ENCODE measurements at places on chromosomes 13 and 19.
A peak's percentile ranks its signal among the peaks of the same experiment; 100 is the strongest.

DNA sequence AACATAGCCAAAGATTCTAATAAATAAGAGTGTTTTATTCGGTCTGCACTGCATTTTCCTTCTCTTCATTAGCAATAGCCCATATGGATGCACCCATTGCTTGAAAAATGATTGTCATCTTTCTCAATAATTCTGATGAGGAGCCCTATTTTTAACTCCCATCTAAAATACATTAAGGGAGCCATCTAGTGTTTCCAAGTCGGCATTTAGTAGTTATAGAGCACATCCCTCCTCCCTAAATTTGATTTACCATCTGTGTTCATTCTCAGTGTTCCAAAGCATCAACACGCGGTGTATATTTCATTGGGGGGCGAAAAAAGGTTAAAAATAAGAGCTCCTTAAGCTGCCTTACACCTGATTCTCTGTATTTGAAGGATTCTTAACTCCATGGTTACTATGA, 119.2 kb upstream of the IPO5 start:
- no peak for DNase-seq

DNA sequence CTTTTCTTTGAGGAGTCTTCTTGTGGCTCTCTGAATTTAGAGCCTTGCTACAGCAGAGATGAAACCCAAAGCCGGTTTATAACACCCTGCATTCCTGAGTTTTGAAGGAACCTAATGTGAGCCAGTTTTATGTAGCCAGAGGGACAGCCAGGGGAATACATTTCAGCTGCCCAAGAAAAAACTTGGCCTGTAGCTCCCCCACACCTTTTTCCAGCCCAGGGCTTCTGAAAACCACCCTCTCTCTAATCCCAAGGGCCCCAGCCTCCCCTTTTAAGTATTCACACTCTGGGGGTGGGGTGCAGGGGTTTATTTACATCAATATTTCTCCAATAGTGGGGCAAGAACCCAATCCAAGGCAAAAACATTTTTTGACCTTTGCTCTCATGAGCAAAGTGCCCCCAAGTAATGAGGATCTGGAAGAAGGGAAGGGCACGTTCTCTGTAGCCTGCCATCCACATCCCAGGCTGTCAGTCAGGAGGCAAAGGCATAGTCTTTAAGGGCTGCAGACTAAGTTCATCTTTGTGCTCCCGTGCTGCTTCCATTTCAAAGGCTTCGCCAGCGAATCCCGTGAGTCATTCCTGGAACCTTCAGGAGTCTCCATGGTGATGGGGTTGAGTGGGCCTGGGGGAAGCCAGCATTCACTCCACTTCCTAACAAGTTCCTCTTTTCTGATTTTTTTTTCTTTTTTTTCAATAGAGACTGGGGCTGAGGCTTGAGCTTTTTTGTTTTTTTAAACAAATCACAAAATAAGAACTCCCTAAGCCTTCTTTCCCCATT, 33.2 kb upstream of the MEDAG start:
- peak; percentile 82 for DNase-seq

GRCh38 chr19:17944301-17944700, 11.5 kb downstream of the CCDC124 start:
- DNase-seq = peak; percentile 29

- no peak for DNase-seq
Observed at GRCh38 chr19:44813841-44814470, 5.1 kb downstream of the BCAM start.

- no peak for DNase-seq
Observed at GRCh38 chr19:872266-872951, 12.9 kb downstream of the CFD start.

- DNase-seq = no peak
Observed at GRCh38 chr13:100549316-100549715, 39.3 kb downstream of the GGACT start.

DNA sequence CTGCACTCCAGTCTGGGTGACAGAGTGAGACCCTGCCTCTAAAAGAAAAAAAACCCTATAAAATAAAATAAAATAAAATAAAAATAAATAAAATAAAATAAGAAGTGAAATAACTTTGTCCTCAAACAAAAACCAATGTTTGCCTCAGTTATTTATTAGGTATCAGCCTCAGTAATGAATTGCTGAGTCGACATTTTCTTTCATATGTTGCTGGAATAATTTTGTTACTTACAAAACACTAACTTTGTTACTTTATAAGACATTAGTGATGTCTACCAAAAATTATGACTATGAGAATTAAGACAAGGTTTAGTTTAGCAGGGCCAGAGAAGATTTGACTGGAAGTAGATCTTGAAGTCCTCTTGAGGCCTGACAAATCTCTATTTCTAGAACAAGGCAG, 2074.5 kb upstream of the PCDH20 start:
- no peak for DNase-seq

DNA sequence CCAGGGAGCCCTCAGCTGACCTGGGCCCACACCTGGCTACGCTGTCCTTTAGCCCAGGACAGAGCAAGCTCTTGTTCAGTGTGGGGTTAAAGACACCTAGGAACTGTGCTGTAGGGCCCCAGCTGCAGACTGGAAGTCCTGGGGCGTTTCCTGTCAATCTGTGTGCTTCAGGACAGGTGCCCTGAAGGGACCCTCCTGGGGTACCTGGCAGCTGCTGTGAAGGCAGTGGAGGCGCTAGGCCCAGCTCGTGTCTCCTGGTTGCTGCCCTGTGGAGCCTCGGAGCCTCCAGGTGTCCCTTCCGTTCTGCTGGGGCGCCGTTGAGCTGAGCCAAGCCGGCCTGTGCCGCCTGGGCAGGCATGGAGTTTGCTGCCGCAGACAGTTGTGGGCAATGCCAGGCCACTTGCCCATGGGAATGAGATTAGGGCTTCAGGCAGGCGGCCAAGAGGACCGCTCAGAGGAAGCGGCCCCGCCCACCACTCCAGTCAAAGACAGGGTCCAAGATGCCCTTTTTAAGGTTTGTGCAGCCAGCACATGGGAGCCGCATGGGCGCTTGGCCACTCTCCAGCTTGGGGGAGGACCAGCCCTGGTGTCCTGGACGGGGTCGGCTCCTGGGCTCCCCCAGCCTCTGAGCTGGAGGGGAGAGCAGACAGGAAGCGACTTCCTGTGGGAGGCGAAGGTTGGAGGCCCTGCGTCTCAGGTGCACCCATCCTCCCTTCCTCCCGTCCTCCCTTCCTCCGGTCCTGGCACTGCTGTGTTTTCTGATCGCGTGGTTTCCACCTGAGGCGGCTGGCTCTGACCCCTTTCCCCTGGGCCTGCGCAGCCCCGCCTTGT, 4.0 kb downstream of the PTBP1 start:
- DNase-seq = no peak

- no peak for DNase-seq
Observed at GRCh38 chr13:112893207-112893569, 75.8 kb upstream of the MCF2L start.

- no peak for DNase-seq
Observed at GRCh38 chr19:40739871-40740703, 10.2 kb downstream of the ACTMAP start.

DNA sequence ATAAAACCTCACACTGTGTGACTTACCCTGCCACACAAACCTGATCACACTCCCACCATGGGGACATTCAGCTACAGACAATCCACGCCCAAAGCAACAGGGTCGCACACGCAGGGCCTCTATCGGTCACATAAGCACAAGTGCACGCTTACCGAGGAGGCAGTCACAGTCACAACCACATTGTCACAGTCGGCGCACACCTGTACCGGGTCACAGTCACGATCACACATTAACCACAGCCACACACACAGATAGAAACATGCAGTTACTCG, 579 bp downstream of the ZNF566 start:
- no peak for DNase-seq

DNA sequence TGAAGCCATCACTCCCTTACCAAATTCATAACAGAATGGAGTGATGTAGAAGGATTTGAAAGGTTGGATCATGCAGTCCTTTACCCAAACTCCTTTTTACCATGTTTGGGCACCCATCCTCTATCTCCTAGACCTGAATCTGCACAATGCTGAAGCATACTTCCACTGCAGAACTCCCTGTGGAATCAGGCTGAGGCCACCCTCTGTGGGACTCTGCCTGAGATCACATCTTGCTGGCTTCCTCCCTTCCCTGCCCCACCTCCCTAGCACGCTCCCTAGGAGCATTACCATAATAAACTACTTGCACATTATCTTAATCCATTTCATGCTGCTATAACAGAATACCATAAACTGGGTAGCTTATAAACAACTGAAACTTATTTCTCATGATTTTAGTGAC, 68.4 kb upstream of the VSTM2B start:
- no peak for DNase-seq

GRCh38 chr13:30792285-30793000, 57.1 kb downstream of the ALOX5AP start:
- DNase-seq = peak; percentile 69

DNA sequence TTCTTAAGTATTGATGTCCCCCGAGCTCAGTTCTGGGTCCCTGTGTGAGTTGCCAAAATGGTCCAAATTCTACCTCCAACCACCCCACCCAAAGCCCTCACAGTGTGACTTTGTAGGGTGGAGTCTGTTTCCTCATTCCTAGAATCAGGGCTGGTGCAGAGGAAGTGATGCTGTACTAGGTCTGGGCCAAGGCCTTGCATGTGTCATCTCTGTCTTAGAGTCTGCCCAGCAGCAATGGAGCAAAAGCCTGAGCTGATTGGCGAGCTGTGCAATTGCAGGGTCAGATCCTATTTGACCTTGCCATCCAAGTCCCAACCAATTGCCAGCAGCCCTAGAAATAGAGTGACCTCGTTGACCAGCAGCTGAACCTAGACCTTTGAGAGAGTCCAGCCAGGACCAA, 97.0 kb upstream of the ANKRD10 start:
- DNase-seq = no peak

DNA sequence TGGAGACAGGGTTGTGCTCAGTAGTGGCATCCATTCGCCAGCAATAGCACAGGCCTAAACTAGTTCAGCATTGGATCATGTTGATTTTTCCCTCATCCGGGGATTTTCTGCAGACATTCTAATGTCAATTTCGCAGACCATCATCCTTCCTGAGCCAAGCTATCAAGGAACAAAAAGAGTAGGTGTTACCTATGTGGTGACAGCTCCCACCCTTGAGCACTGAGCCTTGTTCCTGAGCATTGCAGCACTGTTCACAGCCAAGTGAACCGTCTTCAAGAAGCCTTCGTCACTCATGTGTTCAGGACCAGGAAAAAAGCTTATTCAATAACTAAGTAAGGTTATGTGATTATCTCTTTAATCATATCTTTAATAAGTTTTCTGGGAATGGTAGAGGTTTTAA, 576.2 kb downstream of the UQCRFS1 start:
- no peak for DNase-seq

Measured in fibroblast of skin of left biceps (primary cell).